Immature natural killer cell (primary cell): ENCODE measurements at places on chromosomes 3 and 15. TPM values are rescaled to one million over a fixed set of nuclear protein-coding genes. Genes with fewer than 3 reads are reported as not detected.

The SOX2 gene
- not detected for polyA plus RNA-seq

The COL6A5 gene
- polyA plus RNA-seq: not detected

The SEMA3F gene
- polyA plus RNA-seq: not detected

The LINGO1 gene
- polyA plus RNA-seq: not detected

The GRK7 gene
- not detected for polyA plus RNA-seq

The KBTBD13 gene
- polyA plus RNA-seq: not detected

The PLD1 gene
- 3.8 TPM for polyA plus RNA-seq

The CSNK1G1 gene
- polyA plus RNA-seq: 18.5 TPM

The PAQR9 gene
- not detected for polyA plus RNA-seq

The RASL12 gene
- polyA plus RNA-seq: not detected

The STAB1 gene
- 0.10 TPM for polyA plus RNA-seq

The CTXN2 gene
- not detected for polyA plus RNA-seq

The KCNAB1 gene
- 0.06 TPM for polyA plus RNA-seq

The GOLGA6A gene
- polyA plus RNA-seq: not detected

The CCDC39 gene
- not detected for polyA plus RNA-seq

The PCCB gene
- polyA plus RNA-seq: 73.3 TPM

The CFAP100 gene
- polyA plus RNA-seq: not detected

The LRRC28 gene
- 27.3 TPM for polyA plus RNA-seq

The CSTA gene
- polyA plus RNA-seq: 4.1 TPM

The ZNF621 gene
- 0.64 TPM for polyA plus RNA-seq

The CNTN4 gene
- polyA plus RNA-seq: not detected

The DENND4A gene
- 6.4 TPM for polyA plus RNA-seq

The ADCY5 gene
- polyA plus RNA-seq: not detected

The FOXL2NB gene
- not detected for polyA plus RNA-seq

The EXD1 gene
- not detected for polyA plus RNA-seq

The HYAL1 gene
- polyA plus RNA-seq: 0.18 TPM

The IL20RB gene
- polyA plus RNA-seq: 0.55 TPM

The SNX4 gene
- polyA plus RNA-seq: 39.9 TPM

The CCR8 gene
- polyA plus RNA-seq: 1.1 TPM

The SLC12A6 gene
- polyA plus RNA-seq: 3.3 TPM

The ARPP21 gene
- not detected for polyA plus RNA-seq

The C3orf22 gene
- polyA plus RNA-seq: not detected

The CLEC3B gene
- 7.6 TPM for polyA plus RNA-seq

The GRM2 gene
- polyA plus RNA-seq: not detected

The NSUN3 gene
- 16.1 TPM for polyA plus RNA-seq

The CDC25A gene
- polyA plus RNA-seq: 0.16 TPM

The TGM5 gene
- polyA plus RNA-seq: 0.21 TPM

The B3GALNT1 gene
- 8.4 TPM for polyA plus RNA-seq

The FGF12 gene
- polyA plus RNA-seq: not detected

The ADGRG7 gene
- polyA plus RNA-seq: not detected

The ACP3 gene
- polyA plus RNA-seq: 0.26 TPM

The SH3GL3 gene
- not detected for polyA plus RNA-seq

The RARRES1 gene
- not detected for polyA plus RNA-seq

The LDHAL6B gene
- polyA plus RNA-seq: not detected

The COL6A6 gene
- not detected for polyA plus RNA-seq

The DHX30 gene
- 28.0 TPM for polyA plus RNA-seq

The ITPKA gene
- not detected for polyA plus RNA-seq

The IL12A gene
- polyA plus RNA-seq: 0.27 TPM

The CTNNB1 gene
- 70.4 TPM for polyA plus RNA-seq

The SH2D7 gene
- not detected for polyA plus RNA-seq
